ENCODE measurements at places on chromosomes 3 and 15.

GRCh38 chr3:5128849-5129248 is 6.8 kb downstream of the ARL8B start:
- DNase-seq, result no peak

DNA sequence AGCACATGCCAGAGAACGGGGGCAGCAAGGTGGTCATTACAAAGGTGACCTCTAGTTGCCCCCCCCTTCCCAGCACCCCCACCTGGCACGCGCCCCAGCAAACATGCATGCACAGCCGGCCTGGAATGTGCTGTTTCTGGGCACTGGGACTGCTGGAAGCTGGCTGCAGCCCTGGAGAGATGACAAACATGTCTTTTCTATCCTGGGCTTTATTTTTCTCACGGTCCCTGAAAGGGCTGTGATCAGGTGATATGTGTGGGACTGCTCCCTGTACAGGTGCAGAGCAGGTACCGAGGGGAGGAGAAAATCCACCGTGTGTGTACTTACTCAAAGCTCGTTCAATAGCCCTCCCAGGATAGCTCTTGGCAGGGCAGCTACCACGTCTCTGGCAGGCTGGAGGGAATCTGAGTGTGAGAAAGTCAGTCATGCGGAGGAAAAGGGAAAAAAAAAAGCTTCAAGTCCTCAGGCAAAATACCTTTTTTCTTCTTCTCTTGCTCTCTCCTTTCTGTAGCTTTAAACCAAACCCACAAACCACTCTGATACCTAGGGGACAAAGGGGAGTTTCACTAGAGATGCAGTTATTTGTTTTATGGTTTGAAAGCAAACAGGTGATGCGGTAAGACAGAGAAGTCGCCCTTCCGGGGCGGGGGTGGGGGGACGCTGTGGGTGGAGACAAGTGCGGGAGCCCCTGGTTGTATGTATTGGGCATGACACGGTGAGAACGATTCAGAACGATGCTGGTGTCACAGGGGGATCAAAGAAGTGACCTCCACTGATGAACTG is 5.0 kb upstream of the HES1 start:
- no peak for DNase-seq

DNA sequence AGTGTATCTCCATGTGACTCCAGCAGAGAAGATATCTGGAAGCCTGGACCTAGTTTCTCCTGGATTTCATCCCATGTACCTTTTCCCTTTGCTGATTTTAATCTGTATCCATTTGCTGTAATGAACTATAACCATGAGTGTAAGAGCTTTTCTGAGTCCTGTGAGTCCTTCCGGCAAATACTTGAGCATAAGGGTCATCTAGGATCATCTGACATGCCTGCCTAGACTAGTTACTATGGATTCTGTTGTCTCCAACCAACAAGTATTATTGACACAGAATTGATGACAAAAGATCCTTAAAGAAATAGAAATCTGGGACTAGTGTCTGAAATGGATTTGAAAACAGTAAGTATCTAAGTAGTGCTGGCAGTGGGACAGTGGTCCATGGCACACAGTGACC is 11.3 kb upstream of the UBE3A start:
- no peak for DNase-seq

DNA sequence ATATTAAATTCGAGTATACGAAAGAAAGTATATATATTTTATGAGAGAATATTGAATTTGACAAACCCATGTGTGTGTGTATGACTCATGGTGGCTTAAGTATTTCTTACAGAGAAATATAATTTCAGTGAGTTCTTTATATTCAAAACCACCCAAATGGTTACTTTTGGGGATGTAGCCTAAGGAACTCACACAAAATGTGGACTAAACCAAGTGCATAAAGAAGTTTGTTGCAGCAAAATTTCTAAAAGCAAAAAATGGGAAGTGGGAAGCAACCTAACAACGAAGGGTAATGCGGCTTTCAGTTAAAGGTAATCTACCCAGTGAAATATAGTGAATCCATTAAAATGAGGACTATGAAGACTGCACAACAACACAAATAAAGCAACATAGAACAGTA is 277.1 kb downstream of the EDEM1 start:
- DNase-seq, result no peak

DNA sequence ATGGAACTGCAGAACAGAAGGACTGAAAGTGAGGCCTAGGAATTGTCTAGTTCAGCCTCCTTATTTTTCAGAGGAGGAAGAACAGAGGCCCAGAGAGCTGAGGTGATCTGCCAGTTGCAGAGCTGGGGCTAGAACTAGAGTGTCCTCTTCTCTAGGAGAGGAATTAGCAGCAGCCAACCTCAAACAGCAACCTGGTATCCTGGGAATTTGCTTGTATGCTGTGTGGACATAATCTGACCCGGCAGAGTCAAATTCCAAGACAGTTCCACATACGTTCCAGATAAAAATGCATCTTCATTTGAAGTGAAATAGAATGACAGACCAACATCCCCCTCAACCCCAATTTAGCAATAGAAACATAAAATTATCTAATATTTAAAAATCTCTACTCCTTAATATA is 13.5 kb upstream of the TSC22D2 start:
- no peak for DNase-seq

DNA sequence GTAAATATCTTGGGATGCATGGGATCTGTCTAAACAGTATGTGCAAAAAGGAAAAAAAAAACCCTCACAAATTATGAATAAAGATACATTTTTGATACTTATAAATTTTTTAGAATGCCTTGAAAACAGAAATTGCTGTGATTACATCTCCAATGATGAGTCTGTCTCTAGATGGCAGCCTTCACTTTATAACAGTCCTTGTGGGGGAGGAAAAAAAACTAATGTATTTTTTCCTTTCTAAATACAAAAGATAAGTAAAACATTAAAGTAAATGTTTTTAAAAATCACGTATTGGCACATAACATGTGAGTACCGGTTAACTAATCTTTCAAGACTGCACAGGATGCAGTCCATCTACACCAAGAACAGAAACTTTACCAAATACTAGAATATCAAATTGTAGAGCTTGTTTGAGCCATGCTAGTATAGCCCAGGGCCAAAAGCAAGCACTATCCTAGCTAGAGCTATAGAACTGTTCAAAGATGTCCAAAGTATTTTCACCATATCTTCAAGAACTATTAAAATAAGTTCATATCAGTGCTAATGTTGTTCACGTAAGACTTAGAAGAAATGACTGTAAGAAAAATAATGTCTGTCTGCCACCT is 206.4 kb downstream of the STAG1 start:
- no peak for DNase-seq

DNA sequence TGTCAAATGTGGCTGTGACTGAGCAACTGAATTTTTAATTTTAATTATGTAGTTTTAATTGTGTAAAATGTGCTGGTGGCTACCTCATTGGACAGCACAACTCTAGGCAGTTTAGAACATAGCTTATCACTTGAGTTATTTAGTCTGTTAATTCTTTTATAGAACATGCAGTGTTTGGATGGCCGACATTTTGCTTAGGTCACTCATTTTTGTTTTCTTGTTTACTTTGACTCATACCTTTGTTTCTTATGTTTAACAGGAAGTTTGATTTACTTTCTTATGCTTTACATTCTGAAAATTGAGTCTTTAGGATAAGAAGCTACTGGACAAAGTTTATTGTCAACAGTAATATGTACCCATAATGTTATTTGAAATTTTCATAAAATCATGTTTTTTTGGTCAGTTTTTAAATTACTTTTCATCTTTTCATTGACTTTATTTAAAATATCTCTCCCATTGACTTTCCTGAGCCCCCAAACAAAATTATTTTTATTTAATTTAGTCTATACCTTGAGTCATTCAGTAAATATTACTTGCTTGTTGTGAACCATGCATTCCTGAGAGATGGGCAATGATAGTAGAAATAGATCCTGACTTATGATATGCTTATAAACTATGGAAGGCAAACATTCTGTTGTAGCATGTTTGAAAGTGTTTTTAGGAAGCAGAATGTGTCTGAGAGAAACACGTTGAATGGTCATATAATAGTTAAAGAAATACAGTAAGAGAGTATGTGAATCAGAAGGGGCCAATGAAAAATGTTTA is 60.6 kb downstream of the TCF12 start:
- DNase-seq, result no peak

DNA sequence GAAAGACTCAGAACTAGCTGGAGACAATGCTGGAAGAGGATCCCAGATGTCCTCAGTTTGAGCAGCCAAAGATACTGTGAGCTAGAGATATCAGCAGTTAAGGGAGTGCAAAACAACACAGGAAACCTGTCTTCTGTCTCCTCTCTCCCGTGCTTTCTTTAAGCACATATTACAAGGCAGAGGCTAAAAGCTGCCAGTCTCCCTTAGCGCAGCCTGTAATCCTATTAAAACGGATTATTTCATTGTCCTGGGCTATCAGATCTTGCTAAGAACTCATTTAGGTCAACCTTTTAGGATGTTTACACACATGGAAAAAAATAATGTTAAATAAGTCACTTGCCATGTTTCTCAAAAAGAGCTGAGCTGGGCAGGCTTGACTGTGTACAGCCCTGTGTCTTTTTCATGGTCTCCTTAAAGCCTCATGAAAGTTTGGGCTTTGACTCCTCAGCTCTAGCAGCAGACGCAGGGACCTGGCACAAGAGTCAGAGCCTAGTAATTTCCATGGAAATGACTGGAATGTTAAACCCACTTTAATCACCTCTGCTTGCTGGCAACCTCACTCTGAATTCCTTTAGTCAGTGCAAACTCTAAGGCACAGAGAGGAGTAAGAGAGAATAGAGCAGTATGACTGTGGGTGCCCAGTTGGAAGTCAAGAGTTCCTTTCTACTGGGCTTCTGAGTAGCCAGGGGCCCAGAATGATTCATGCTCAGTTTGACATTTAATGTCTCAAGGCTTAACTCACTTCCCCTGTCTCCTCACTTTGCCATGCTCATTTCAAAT is 491.9 kb downstream of the NTRK3 start:
- peak; percentile 89 for DNase-seq

GRCh38 chr3:107662124-107662507 is 139.4 kb downstream of the BBX start:
- no peak for DNase-seq

DNA sequence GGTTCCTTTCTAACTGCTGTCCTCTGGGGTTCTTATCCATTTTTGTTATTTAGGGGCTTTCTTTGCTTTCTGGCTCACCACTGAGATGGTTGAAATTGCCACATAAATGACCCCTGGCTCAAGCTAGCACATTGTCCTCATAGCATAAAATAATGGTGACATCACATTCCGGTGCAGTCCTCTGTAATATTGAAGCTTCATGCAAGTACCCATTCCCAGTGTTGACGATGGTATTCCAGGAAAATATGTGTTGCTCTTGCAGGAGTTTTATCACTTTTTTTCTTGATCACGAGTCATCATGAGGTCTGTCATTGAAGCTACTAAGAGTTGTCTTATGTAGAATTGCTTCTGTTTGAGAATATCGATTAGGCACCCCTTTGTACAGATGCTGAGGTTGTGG is 56.1 kb downstream of the CRTC3 start:
- DNase-seq, result no peak
